ENCODE measurements at places on chromosomes 13 and 19.

DNA sequence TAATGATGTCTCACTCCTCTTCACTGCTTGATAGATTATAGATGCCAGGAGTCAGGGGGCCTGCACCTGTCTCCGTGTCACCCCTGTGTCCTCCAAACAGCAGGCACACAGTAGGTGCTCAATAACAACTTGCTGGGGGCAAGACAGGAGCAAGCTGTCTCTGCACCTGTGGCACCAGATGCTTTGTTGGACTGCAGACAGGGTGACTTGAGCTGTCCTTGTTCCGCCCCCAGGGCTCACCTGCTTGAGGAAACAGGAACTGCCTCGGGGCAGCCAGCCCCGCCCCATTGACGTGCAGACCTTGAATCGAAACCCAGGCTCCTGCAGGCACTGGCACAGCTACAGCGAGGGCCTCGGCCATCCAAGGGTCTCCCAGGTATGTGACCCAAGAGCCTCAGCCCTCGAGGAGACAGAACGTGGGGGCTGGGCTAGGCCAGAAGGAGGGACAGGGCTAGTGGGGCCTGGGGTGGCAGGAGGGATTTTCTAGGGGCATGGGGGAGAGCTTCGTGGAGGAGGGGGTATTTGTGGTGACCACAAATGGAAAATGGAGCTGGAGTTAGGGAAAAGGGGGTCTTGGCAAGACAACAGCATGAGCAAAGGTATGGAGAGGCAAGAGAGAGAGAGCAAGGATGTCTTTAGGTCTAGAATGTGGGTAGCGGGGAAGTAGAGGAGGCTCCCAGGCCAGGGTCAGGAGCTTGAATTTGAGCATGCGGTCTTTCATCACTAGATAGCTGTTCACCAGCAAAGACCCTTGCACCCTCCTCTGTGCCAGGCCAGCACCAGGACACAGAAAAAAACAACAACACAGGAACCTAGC lies at the start of gene HSH2D:
TSS of gene HSH2D (plus strand) at position 287 of the 817 bp plus-strand sequence. CDS start 5,066 bp downstream, outside the sequence.
- DNase-seq: peak; percentile 77

- DNase-seq: no peak
Measured at GRCh38 chr13:25069236-25069635, 26.7 kb upstream of the PABPC3 start.

GRCh38 chr19:6343462-6343861 lies 10.1 kb upstream of the ACER1 start:
- DNase-seq: no peak

- DNase-seq: no peak
Measured at GRCh38 chr19:13044231-13044836, 49.1 kb downstream of the NFIX start.

- peak; percentile 48 for DNase-seq
Measured at GRCh38 chr19:44748426-44749254, at the start of gene BCL3. Gene BCL3 (plus strand): TSS chr19:44748708. CDS start chr19:44748791, 83 bp downstream.

- no peak for DNase-seq
Measured at GRCh38 chr13:60969656-60970055, 446.0 kb downstream of the PCDH20 start.

- DNase-seq: peak; percentile 16
Measured at GRCh38 chr19:53432088-53432661, 391 bp downstream of the ZNF761 start.

DNA sequence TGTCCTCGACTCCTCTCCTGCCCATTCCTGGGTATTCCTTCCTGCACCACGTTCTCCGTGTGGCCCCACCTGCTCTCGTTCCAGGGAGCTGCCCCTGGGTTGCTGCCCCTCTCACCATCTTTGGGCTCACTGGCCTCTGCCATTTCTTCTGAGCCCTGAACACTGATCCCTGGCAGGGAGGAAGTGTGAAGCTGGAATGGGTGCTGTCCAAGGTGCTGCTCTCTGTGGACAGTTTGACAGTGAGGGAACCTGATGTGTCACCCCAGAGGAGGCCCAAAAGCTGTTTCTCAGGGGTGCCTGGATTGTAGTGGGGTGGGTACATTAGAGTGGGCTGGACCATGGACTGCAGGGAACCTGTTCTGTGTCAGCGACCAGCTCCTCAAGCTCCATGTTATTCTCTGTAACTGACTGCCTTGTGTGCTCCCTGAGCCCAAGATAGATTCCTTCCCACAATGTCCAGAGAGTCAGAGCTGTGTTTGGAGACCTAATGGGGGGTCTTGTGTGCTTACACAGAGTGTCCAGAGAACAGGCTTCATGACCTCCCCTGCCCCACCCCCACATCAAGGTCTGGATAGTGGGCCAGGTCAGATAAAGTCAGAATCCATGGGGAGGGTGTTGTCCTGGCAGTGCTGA lies 7.2 kb upstream of the CEACAM8 start:
- no peak for DNase-seq

- no peak for DNase-seq
Measured at GRCh38 chr13:104584481-104584880, 1518.3 kb upstream of the SLC10A2 start.

DNA sequence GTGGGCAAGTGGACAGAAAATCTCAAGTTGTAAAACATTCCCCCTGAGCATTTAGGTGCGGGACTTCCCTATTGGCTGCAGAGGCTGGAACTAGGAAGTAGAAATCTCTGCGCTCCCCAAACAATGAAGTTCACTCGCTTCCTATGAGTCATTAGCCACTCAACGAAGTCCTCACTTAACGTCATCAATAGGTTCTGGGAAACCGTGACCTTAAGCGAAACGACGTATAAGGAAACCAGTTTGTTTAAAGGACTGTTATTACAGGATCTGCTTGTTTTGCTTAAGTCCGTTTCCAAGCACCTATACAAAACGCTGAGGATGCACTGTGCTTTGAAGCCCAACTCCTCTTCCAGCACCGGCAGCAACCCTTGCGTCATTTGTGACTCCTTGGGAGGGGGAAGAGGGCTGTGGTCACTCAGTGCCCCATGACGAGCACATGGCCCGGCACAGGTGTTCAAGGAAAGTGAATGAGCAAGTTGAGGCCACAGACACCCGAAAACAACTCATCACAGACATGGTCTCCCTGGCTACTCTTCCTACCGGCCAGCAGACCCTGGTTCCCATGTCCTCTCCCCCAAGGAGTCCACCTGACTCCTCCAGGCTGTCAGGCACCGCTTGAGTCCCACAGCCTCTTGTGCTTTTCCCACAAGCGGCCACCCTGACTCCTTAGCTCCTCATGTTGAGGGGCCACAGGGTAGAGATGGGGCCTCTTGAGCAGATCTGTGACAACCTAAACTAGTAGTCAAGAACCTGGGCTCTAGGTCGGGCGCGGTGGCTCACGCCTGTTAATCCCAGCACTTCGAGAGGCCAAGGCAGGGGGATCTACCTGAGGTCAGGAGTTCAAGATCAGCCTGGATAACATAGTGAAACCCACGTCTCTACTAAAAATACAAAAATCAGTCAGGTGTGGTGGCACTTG lies 4.8 kb downstream of the RPS16 start:
- no peak for DNase-seq

- no peak for DNase-seq
Measured at GRCh38 chr13:33111414-33112110, 95.3 kb downstream of the KL start.

DNA sequence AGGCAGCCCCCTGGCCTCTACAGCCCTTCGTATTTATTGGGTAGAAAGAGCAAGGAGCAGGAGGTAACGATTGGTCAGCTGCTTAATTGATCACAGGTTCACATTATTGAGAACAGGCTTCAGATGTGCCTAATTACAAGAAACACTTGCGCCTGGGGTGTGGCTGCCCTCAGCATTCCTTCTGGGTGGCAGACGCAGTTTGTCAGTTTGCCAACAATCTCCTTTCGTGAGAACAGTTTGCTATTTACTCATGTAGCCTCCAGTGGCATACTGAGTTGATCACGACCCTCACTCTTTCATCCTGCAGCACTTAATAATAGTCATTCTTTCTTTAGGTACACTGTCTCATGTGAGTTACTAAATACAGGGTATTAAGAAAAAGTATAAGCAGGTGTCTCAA lies 985.6 kb downstream of the SLITRK5 start:
- no peak for DNase-seq

- DNase-seq: no peak
Measured at GRCh38 chr13:28654276-28654675, 4.7 kb upstream of the POMP start.

DNA sequence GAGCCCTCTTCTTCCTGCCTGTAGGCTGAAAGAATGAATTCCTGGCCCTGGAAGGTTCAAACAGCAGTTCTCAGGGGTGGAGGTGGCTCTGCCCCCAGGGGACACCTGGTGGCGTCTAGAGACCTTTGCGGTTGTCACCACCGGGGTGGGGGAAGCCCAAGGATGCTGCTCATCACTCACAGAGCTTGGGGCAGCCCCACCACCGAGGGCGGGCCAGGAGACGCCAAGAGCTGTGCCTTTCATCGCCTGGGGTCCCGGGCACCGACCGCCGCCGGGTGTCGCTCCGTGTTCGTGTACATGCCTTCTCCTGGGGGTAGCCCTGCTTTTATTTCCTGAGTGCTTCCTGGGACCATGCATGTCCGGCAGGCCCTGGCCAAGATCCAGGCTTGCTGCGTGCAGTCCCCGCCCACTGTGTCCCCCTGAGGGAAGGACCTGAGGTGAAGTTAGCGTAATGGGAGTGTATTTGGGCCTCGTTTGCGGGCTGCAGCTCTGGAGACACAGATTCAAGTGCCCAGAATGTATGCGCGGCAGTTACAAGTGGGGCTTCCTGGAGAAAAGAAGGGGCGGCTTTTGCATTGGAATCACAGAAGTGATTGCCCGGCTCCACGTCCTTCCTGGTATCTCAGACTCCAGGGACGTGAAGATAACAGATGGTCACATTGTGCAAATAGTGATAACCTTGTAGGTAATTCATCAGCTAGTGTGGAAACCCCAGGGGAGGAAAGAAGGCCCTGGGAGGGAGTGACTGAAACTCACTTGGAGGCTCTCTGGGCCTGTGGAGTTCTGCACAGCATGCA lies 7.8 kb downstream of the DOT1L start:
- peak; percentile 81 for DNase-seq

GRCh38 chr13:26480246-26480855 lies 77.1 kb upstream of the WASF3 start:
- DNase-seq: no peak

GRCh38 chr13:96848286-96848685 lies 146.0 kb downstream of the OXGR1 start:
- DNase-seq: no peak

DNA sequence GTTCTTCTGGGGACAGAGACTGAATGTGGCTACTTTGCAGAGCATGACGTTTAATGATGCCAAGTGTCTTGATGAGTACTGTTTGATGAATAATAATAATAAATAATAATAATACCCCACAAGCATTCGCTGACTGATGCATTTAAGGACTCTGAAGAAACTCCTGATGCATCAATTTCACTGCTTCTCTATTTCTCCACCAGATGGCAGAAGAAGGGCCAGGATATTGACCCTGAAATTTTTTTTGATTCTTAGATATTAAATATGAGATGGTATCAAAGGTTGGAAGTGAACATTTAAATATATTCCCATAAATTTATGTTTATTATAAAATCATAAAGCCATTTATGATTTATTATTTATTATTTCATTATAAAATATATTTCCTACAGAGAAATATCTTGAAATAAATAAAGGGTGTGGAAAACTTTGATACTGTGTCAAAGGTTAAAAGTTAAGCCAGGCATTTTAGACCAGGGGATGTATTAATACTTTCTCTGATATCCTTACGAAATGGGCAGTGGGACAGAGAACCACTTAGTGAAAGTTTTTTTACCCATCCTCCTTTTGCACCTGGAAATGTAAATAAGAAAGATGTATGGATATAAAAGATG lies 170.9 kb downstream of the LACC1 start:
- DNase-seq: no peak

GRCh38 chr13:111856571-111856970 lies 210.4 kb upstream of the SOX1 start:
- DNase-seq: no peak

DNA sequence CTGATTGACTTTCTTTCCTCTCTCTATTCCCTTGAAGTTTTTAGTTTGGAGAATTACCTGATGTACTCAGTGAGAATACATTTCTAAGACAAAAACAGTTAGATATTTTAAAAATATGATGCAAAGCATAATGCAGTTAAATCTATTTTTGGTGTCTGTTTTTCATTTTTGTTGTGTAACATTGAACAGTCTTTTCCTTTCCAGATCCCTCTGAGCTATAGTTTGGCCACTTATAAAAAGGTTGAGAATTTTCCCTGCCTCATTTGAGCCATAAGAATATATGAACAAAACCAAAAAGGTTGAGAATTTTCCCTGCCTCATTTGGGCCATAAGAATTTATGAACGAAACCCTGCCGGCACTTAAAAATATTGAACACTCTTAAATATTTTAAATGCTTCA lies 57.0 kb upstream of the IPO5 start:
- no peak for DNase-seq

DNA sequence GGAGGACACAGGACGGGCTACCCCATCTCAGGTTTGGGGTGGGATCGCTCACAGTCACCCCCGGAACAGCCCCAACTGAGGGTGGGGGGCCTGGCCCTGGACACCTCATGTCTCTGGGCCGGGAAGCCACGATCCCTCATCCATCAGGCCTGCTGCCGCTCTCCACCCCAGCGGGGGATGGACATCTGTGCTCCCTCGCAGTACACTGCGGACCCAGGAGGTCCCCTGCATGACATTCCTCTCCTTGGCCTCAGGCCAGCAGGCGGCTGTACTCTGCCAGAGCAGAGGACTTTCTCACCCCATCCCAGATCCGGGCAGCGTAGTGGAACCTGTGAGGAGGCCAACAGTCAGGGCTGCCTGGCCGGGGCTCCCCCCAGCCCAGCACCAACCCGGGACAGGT lies 15.5 kb downstream of the IRGC start:
- DNase-seq: no peak

DNA sequence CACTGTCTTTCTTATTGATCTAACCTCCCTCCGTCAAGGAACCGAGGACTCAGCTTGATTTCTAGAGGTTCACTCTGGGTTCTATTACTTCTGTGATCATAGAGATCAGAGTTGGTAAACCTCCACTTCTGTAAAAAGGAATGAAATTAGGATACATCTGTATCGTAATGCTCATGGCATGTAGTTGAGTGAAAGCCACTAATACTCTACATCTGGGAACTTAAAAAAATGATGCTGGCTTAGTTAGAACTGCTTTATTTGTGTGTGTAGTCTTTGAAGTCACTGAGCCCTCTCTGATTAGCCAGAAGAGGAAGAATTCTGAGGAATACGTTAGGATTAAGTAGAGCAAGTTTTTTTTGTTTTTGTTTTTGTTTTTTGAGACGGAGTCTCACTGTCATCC lies 140.8 kb downstream of the GGACT start:
- no peak for DNase-seq

DNA sequence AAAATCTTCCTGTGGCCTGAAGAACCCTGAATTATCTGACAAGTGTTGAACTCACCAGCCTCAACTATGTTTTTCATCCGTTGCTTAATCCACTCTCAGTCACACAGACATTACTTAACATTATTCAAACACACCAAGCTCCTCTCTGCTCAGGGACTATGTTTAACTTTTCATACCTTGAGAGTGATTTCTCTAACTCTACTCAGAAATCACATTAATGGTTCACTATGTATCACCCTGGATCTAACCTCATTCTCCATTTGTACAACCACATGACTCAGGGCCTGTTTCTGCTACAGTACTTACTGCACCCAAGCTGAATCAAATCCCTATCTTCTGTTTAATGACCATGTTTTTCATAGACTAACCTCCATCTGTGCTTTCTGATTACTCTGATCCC lies 553.7 kb upstream of the PRR20A start:
- DNase-seq: no peak
